ENCODE measurements at places on chromosomes 3 and 15.

GRCh38 chr3:64267721-64268604 lies 42.7 kb upstream of the PRICKLE2 start:
- DNase-seq: peak; percentile 73

GRCh38 chr3:87788516-87788915 lies 270.3 kb downstream of the CGGBP1 start:
- no peak for DNase-seq

DNA sequence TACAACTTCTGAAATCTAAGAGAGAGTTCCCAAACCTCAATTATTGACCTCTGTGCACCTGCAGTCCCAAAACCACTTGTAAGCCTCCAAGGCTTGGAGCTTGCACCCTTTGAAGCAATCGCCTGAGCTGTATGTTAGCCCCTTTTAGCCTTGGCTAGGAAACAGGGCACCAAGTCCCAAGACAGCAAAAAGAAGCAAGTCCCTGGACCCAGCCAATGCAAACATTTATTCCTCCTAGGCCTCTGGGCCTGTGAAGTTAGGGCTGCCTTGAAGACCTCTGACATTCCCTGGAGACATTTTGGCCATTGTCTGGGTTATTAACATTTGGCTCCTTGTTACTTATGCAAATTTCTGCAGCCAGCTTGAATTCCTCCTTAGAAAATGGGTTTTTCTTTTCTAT lies 26.9 kb upstream of the ARRDC4 start:
- no peak for DNase-seq

GRCh38 chr15:31605467-31605931 lies 278.9 kb downstream of the KLF13 start:
- DNase-seq: peak; percentile 52

DNA sequence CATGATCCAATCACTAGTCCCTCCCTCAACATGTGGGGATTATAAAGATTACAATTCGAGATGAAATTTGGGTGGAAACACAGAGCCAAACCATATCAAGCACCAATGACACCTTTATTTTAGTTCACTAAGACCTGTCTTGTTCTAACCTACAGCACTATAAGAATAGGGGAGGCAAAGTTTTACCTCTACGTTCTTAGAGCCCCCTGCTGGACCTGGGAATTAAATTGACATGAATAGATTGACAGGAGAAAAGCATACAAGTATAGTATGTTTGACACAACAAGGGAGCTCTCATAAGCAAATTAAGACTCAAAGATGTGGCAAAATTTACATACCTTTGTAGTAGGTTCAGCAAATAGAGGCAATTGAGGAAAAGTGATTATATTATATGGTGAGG lies 974.4 kb upstream of the ALCAM start:
- no peak for DNase-seq

- no peak for DNase-seq
Observed at GRCh38 chr3:53830944-53831343, 15.3 kb downstream of the CHDH start.

- no peak for DNase-seq
Observed at GRCh38 chr3:190903156-190903555, 40.7 kb upstream of the GMNC start.

DNA sequence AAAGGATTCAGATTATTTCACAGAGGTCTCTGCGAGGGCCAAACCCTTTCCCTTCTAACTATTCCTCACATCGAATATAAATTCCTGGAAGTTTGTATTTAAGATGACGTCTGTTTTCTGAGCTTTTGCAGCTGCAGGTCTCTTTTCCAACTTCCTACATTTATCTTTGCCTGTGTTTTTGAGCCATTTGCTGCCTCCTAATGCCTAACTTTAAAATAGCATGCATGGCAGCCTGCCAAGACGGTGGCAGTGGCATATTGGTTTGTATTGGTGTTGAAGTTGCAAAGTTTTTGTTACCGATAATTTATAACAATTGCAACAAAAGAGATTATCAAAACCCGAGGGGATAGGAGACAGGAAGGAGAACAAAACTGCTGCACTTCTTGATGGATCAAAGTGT lies 187.1 kb upstream of the DNAJC19 start:
- peak; percentile 75 for DNase-seq

DNA sequence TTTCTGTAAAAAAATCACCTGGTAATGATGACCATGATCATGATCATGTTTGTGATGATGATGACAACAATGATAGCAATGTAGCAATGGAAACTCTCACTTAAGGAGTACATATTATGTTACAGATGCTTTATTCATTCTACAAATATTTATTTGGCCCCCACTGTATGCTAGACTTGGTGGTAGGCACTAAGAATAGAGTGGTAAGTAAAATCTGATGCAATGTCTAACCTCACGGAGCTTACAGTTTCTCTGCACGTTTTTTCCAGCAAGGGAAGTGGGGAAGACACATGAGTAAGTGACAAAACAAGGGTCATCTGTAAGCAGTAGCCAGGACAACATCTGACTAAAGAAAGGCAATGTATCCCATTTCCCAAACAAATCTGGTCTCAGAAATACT lies 199.4 kb upstream of the MRPL3 start:
- no peak for DNase-seq

GRCh38 chr3:88940296-88940695 lies 167.1 kb upstream of the EPHA3 start:
- DNase-seq: no peak

- no peak for DNase-seq
Observed at GRCh38 chr3:109440353-109440752, 103.0 kb upstream of the DPPA4 start.

- no peak for DNase-seq
Observed at GRCh38 chr15:35838424-35839111, 292.6 kb upstream of the DPH6 start.

DNA sequence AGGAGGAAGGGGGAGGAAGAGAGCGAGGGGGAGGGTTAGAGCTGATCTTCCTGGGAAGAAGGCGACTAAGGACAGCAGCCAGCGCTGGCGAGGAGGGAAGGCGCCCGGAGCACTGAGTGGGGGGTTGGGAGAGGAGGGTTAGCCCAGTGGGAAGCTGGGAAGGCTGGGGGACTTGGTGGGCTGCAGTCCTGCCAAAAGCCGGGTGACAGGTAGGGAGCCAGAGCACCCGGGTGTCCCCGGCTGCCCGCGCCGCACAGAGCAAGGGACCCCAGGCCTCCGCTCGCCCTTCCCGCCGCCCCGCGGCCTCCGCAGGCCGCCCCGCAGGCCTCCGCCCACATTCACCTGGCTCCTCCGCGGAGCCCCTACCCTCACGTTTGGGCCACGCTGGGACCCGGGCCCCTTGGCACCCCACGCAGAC lies 448 bp downstream of the SLC12A8 start:
- peak; percentile 69 for DNase-seq

- DNase-seq: peak; percentile 84
Observed at GRCh38 chr3:39150803-39151631, 2.4 kb downstream of the CSRNP1 start.

GRCh38 chr15:66043264-66043663 lies 174.0 kb downstream of the RAB11A start:
- DNase-seq: no peak

DNA sequence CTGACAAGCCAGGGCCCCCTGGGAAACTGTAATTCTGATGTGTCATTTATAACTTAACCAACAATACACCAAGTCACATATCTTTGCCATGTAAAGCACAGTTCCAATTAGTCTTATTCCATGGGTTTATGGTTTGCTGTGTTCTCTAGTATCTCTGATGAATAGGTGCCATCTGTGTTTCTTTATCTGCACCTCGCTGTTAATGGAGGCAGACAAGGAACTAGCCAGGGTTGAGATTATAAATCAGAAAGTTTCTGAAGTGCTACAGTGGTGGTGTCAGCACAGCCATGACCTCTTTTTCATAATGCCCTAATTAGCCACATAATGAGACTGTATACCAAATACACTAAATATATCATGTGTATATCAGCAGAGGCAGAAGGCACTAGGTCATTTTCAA lies 866.4 kb downstream of the PLOD2 start:
- peak; percentile 11 for DNase-seq

DNA sequence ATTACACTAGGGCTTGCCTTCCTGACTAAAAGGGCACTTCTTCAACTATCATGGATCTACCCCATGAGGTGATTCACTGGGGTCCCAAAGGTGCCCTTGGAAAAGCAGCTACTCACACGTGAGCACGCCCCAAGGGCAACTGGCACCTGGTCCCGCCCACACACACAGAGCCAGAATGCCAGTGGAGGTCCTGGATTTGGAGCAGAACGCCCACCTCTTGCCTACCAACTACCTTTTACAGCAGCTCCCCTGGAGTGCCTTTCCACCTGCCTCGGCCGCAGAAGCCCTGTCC lies 1.8 kb upstream of the CTDSPL start:
- no peak for DNase-seq

GRCh38 chr15:51132384-51133139 lies 37.9 kb upstream of the TNFAIP8L3 start:
- peak; percentile 56 for DNase-seq

DNA sequence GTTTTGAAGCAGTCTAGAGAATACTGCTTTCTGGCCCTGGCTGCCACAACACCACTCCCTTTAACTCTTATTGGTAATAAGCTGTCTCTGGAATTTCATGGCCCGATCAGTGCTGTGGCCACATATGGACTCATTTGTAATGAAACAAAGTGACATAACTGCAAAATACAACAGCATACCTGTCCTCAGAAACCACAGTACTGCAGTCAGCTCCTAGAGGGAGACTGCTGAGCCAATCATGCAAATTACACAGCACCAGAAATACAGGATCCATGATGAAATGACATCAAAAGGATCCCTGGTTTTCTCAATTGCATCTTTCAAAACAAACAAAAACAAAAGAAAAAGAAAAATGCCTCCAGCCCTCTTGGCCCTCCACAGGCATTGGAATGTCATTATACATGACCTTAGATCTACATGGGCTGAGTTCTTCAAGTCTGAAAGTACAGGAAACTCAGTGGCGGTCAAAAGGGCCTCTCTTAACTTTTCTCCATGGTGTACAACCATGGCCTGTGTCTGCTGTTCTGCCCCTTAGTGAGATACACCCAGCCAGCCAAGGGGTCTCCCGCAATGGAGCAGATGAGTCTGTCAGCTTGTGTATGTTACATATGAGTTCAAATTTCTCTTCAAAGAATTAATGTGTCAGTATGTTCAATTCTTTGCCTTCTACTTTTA lies 24.9 kb upstream of the KBTBD12 start:
- DNase-seq: no peak

DNA sequence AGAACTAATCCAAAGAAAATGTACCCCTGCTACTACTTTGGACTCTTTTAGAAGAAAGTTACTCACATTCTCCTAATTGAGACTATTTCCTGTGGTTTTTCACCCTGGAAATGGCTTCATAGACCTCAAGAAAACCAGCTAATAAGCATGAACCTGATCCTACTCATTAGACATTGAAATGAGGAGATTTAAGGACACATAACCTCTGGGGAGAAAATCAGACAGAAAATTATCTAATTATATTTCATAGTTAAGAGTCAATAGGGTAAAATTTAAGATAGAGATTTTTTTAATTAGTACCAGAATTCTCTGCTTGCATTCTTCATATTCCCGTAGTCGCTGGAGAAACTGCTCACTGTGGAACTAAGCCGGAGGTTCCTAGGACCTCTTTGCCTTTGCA lies 114.6 kb upstream of the ACP3 start:
- no peak for DNase-seq

GRCh38 chr3:12483410-12483809 lies 870 bp upstream of the TSEN2 start:
- no peak for DNase-seq

DNA sequence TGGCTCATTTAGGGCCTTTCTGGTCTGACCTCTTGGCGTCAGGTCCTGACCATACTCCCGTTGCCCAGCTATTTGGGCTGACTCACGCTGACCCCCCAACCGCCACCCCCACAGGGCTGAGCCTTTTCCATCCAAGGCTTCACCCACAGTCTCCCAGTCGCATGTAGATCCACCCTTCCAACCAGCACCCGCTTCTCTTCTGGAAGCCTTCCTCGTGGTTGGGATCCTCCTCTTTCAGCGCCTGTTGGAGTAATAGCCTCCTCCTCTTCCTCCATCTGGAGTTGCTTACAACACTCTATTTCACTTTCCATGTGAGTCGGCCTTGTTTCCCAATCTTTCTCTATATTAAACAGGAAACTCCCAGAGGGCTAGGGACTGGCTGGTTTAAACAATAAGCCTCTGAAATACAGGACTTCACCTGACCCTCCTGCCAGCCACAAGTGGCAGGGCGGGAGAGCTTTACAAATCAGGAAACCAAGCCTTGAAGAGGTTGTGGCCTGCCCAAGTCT lies 2.1 kb upstream of the ALAS1 start:
- DNase-seq: no peak

DNA sequence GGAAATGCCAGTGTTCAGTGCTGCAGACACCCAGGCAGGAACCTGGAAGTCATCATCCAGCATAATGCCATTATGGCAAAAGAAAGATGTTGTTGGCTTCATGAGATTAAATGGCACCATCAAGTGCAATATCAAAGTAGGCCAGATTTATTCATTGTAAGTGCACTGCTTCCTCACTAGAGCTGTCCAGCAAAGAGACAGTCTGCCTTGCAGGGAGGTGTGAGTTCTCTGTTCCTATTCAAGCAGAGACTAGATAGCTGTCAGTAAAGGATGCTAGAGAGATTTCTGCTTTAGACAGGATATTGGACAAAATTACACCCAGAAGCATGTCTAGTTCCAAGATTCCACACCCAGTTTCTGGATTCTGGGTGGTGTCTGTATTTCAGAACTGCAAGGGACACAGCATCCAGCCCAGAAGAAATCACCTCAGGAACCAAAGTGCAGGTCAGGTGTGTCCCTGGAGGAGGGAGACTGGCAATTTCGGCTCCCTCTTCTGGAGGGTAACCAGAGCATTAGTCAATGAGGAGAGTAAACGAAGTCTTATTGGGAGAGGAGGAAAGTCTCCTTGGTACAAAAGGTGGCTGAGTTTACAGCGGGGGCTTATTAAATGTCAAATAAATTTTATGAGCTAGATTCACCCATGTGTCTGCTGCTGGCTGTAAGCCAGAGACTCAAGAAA lies 377.3 kb downstream of the EPHB1 start:
- no peak for DNase-seq

DNA sequence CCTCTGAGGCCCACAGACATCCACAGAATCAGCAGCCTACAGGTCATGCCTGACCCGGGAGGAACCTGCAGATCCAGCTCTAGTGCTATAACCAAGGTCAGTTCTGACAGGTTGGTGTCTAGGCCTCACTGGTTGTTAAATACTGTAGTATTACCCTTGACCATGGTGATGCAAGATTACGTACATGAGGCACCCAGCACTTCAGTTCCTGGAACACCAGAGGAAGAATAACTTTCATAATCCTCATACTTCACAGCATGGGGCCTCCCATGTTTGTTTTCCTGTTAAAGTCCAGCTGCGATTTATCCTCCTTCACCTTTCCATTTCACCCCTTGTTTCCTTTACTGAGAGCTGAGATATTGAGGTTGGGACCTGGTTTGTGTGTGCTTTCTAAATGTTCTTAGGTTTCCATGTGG lies 34.4 kb upstream of the GLCE start:
- DNase-seq: no peak

GRCh38 chr3:169966951-169967915 lies 626 bp downstream of the SEC62 start:
- DNase-seq: peak; percentile 86

All from eye (tissue), 1 donor.